ENCODE measurements at places on chromosomes 3 and 15. TPM values are rescaled to one million over a fixed set of nuclear protein-coding genes. Genes with fewer than 3 reads are reported as not detected.
A peak's percentile ranks its signal among the peaks of the same experiment; 100 is the strongest.

GRCh38 chr3:53161450-53161819 is 426 bp downstream of the PRKCD start:
- peaks cover 13% of the 10 kb centered on the region for H3K4me1 ChIP-seq
- peak overlapping the region; percentile 85 for H3K27ac ChIP-seq
- peak overlapping the region; percentile 72 for H3K4me3 ChIP-seq
- no peaks in the 10 kb centered on the region for H3K36me3 ChIP-seq
- peak; percentile 65 for DNase-seq

- H3K27ac ChIP-seq, result no peak overlapping the region
- no peak overlapping the region for H3K4me3 ChIP-seq
- H3K27me3 ChIP-seq, result no peaks in the 10 kb centered on the region
- H3K4me1 ChIP-seq, result no peaks in the 10 kb centered on the region
Measured at GRCh38 chr3:177443469-177443868, 246.2 kb upstream of the TBL1XR1 start.

DNA sequence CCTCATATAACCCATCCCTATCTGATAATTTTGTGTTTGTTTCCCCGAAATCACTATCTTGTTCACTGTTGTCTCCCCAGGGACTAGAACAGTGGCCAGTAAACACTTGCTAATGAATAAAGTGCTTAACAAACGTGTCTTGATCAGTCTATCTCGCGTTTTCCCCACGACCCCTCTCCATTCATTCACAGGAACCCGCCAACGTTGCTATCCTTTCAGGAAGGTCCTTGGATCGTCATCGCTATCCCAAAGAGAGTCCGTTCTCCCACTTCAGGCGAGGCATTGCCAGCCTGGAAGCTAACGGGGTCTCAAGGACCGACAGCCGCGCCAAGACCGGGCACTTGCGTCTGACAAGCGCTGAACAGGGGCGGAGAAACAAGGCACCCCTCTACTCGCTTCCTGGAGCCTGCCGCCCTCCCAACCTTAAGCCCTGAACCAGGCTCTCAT is 344 bp downstream of the LINS1 start:
- H3K27ac ChIP-seq, result peak overlapping the region; percentile 84
- H3K27me3 ChIP-seq, result no peaks in the 10 kb centered on the region
- peaks cover 32% of the 10 kb centered on the region for H3K4me1 ChIP-seq
- no peaks in the 10 kb centered on the region for H3K36me3 ChIP-seq
- no peak for DNase-seq

DNA sequence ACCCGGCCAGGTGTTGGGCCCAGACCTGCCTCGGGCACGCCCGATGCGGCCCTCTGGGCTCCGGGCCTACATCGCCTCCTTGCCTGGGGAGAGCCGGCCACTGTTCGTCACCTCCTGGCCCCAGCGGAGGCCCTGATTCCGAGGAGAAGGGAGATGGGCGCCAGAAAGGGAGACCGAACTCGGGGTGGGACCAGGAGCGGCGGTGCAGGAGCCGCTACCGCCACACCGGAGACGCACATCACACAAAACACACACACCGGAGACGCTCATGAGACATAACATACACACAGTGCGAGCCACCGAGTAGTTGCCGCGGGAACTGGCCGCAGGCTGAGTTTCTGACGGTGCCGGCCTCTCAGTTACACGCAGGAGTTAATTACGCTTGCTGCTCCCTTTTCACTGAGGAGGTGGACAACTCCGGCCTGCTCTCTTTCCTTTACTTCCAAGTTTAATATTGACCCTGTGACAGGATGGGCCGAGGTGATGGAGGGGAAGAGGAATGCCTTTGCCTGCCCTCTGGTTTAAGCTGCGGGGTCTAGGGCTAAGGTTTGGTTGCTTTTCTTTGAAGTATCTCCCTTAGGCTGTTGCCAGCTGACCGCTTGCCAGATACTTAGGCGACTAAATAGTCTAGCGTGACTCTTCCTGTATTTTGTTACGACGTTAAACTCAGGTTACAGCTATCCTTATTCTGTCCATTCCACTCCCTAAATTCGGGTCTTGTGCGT is 570 bp downstream of the PCNP start:
- H3K4me3 ChIP-seq, result peak overlapping the region; percentile 78
- H3K27ac ChIP-seq, result peak overlapping the region; percentile 100
- peaks cover 34% of the 10 kb centered on the region for H3K4me1 ChIP-seq
- peak; percentile 86 for DNase-seq
- H3K27me3 ChIP-seq, result no peaks in the 10 kb centered on the region

DNA sequence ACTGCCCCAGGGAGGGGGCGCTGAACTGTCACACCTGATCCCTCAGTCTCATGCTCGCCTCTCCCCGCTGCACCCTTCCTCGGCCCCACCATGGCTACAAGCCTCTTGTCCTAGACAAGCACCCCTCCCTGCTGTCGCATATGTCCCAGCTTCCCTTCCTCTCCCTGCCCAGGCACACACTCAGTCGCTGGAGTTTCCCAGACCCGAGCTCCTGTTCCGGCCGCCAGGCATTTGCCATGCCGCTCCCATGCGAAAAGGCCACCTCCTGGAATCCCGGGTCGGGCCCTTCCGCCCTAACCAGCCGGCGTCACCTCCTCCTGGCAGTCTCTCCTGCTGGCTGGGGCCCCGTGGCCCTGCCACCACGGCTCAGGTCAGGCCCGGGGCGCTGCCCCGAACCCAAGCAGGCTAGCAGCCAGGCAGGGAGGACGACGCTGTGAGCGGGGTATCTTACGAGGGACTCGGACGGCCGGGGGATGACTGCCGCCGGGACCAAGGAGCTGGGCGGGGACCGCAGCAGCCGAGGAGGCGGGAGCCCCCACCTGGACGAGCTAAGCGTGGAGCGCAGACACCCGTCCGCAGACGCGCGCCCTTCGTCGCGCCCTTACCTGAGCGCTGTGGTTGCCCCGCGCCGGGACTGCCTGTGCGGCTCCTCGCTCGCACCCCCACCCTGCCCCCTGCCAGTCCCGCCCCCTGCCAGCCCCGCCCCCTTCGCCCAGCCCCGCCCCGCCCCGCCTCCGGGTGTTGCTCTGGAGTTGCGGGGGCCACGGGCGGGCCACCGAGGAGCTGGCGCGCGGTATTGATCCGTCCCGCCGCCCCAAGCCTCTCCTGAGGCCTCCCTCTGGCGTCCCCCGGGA is at the start of gene ALS2CL:
Gene ALS2CL (minus strand): TSS at position 642 of the 854 bp plus-strand sequence. CDS start 4,239 bp downstream, outside the sequence.
- peak within 1 kb of the TSS; percentile 96 for H3K4me3 ChIP-seq
- H3K27me3 ChIP-seq, result no peaks in the 10 kb centered on the region
- peak; percentile 79 for DNase-seq
- peak within 1 kb of the TSS; percentile 98 for H3K27ac ChIP-seq
- peaks cover 65% of the 10 kb centered on the region for H3K4me1 ChIP-seq
- H3K36me3 ChIP-seq, result peaks cover 8% of the 10 kb centered on the region

DNA sequence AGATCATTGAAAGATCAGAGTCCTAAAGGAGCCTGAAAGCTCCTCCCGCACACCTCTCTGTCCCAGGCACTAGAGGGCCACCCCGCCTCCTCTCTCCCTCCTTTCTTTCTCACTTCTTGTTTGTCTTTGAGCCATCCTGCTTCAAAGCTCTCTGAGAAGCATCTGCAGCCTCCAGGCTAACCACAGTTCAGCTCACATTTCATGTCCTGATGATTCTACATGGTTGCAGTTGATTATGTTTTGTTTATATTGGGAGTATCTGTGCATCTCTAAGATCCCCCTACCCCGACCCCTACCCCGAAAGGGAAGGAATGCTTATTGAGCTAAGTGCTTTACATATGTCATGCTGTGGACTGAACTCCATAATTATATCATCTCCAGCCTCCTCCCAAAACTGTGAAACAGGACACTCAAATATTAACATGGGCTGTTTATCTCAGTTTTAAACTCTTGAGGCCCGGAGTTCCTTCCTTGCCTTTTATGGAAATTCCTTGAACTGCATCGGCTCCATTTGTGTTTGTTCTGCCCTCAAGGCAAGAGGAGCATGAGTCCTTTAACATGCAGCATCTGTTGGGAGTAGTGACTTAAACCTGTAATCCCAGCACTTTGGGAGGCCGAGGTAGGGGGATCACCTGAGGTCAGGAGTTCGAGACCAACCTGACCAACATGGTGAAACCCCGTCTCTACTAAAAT is 30.9 kb downstream of the MGLL start:
- no peak for DNase-seq
- no peak overlapping the region for H3K4me3 ChIP-seq
- no peaks in the 10 kb centered on the region for H3K27me3 ChIP-seq

GRCh38 chr3:103403191-103403590 is 968.4 kb downstream of the ZPLD1 start:
- no peak for DNase-seq
- H3K27ac ChIP-seq, result no peak overlapping the region
- H3K4me3 ChIP-seq, result no peak overlapping the region
- H3K36me3 ChIP-seq, result no peaks in the 10 kb centered on the region

GRCh38 chr3:188822411-188822810 is 349.4 kb upstream of the TPRG1 start:
- DNase-seq, result no peak
- no peak overlapping the region for H3K27ac ChIP-seq
- no peaks in the 10 kb centered on the region for H3K36me3 ChIP-seq
- no peak overlapping the region for H3K4me3 ChIP-seq
- H3K4me1 ChIP-seq, result peaks cover 23% of the 10 kb centered on the region

DNA sequence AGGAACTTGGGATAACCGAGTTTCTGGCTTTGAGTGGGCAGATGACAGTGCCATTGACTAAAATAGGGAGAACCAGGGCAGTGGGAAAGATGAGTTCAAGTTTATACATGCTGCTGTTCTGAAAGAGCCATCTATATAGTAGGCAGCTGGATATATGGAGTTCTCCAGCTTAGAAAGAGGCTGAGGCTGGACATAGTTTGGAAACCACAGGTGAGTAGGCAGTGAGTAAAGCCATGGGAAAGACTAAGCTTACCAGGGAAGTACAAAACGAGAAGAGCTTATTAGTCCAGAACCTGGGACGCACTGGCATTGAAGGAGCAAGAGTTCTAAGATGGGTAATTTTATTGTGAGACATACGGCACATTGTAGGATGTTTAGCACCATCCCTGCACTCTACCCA is 54.2 kb downstream of the MSL2 start:
- no peak for DNase-seq
- peaks cover 20% of the 10 kb centered on the region for H3K36me3 ChIP-seq
- peaks cover 4% of the 10 kb centered on the region for H3K4me1 ChIP-seq
- H3K27ac ChIP-seq, result peak overlapping the region; percentile 36

GRCh38 chr3:171122240-171122639 is 95.7 kb upstream of the SLC2A2 start:
- no peak overlapping the region for H3K4me3 ChIP-seq
- H3K36me3 ChIP-seq, result peaks cover 3% of the 10 kb centered on the region
- no peak overlapping the region for H3K27ac ChIP-seq
- H3K27me3 ChIP-seq, result no peaks in the 10 kb centered on the region

DNA sequence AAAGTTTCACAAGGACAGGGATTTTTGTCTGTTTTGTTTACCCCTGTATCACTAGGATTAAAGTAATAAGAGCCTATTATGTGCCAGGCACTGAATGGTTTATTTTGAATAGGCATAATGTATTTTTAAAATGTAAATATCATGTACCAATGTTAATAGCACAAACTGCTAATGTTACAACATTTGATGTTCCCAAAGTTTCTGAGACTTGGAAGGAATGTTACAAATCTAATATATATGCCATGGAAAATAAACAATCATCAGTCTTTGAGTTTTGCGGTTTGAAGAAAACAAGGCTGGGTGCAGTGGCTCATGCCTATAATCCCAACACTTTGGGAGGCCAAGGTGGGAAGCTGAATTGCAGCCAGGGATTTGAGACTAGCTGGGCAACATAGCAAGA is 159.4 kb downstream of the CDIN1 start:
- no peak overlapping the region for H3K4me3 ChIP-seq
- H3K36me3 ChIP-seq, result no peaks in the 10 kb centered on the region
- no peak overlapping the region for H3K27ac ChIP-seq
- H3K27me3 ChIP-seq, result no peaks in the 10 kb centered on the region

GRCh38 chr15:59221511-59222505 is 15.2 kb downstream of the LDHAL6B start:
- H3K36me3 ChIP-seq, result peaks cover 4% of the 10 kb centered on the region
- peaks cover 2% of the 10 kb centered on the region for H3K4me1 ChIP-seq

- H3K4me1 ChIP-seq, result no peaks in the 10 kb centered on the region
- no peaks in the 10 kb centered on the region for H3K27me3 ChIP-seq
- H3K36me3 ChIP-seq, result no peaks in the 10 kb centered on the region
- H3K4me3 ChIP-seq, result no peak overlapping the region
- no peak overlapping the region for H3K27ac ChIP-seq
- DNase-seq, result no peak
Measured at GRCh38 chr3:40602778-40603385, 78.1 kb downstream of the ZNF621 start.

DNA sequence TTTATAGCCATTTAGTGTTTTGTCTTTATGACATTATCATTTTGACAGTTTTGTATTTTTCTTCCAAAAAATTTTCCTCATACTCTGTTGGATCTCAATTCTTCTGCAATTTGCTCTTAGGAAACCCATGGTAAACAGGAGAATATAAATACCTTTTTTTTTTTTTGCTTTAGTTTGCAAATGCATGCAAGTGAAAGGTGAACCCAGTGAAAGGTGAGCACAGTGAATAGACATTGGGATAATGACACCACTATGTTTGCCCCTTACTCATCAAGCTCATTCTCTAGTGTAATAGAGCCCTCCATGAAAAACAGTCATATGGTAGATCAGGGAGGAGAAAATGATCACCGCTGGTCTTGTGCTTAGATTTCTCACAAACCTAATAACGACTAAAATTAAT is 59.0 kb upstream of the TRPC1 start:
- no peaks in the 10 kb centered on the region for H3K27me3 ChIP-seq
- H3K4me1 ChIP-seq, result no peaks in the 10 kb centered on the region
- H3K36me3 ChIP-seq, result no peaks in the 10 kb centered on the region
- no peak for DNase-seq
- H3K4me3 ChIP-seq, result no peak overlapping the region
- no peak overlapping the region for H3K27ac ChIP-seq

GRCh38 chr15:100308608-100309007 is 33.2 kb downstream of the ADAMTS17 start:
- peak; percentile 42 for DNase-seq
- H3K27ac ChIP-seq, result no peak overlapping the region
- no peaks in the 10 kb centered on the region for H3K4me1 ChIP-seq
- no peaks in the 10 kb centered on the region for H3K36me3 ChIP-seq

DNA sequence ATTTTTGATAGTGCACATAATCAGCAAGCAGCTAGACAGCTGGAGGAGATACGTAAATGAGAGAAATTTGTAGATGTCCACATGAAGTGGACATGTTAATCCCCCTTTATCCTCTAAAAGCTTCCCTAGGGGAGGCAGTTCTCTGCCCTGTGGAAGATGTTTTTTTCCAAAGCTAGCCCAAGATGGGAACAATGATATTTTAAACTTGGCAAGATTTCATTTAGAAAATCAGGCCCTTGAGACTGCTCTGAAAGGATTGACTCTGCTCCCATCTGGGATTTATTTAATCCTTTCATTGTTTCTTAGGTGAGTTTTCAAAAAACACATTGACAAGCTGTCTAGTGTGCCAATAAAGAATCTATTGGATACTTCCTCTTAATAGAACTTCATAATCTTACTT is 92.0 kb downstream of the SYNPR start:
- H3K27ac ChIP-seq, result no peak overlapping the region
- no peak for DNase-seq
- no peak overlapping the region for H3K4me3 ChIP-seq
- H3K36me3 ChIP-seq, result no peaks in the 10 kb centered on the region

The APOD gene
- total RNA-seq, result 265 TPM

The SI gene
- total RNA-seq, result not detected

The SCN11A gene
- not detected for total RNA-seq

The CXCR6 gene
- total RNA-seq, result not detected

The SLCO2A1 gene
- 4.6 TPM for total RNA-seq

The HES1 gene
- 17.9 TPM for total RNA-seq

The SERPINI2 gene
- total RNA-seq, result not detected

The STAB1 gene
- 47.5 TPM for total RNA-seq

The LRRN1 gene
- 5.1 TPM for total RNA-seq

Measured in psoas muscle (tissue), 8 donors.